Mesothelial cell of epicardium (in vitro differentiated cells): ENCODE measurements at places on chromosomes 3 and 15. TPM values are rescaled to one million over a fixed set of nuclear protein-coding genes. Genes with fewer than 3 reads are reported as not detected.

DNA sequence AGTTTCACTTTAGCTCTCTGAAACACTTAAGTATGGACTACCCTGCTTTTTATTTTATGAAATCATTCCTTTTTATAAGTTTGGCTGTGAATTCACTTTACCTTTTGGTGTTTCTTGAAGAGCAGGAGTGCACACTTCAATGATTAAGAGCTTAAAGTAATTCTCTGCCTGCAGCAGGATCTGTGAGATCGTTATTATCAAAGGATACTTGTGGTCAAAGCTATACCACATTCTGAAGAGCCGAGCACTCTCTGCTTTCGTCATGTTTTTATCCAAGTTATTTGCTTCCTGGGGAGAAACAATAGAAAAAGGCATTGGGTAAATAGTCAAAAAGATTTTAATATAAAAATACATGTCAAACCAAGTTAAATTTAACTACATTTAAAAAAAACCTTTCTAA, 243.7 kb downstream of the CHST2 start:
- no peak overlapping the region for H3K27ac ChIP-seq
- no peak overlapping the region for H3K4me3 ChIP-seq
- peaks cover 19% of the 10 kb centered on the region for H3K4me1 ChIP-seq
- no peaks in the 10 kb centered on the region for H3K36me3 ChIP-seq
- DNase-seq, result no peak
- no peaks in the 10 kb centered on the region for H3K27me3 ChIP-seq

DNA sequence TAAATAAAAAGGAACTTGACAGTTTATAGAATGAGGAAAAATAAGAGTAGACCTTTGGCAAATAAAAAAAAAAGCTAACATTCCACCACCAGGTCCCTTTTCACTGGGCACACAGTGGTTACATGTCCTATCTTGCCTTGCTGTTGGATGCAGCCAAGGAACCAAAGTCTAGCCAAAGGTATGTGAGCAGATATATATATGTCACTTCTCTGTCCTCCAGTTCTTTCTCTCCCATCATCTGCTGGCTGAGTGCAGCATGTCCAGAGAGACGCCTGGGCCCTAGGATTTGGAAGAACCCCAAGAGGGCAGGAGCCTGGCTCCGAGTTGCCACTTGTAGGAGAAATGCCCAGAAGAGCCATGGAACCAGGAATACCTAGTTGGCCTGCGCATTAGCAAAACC, 104.7 kb downstream of the SERPINI1 start:
- peaks cover 16% of the 10 kb centered on the region for H3K4me1 ChIP-seq
- DNase-seq, result no peak
- no peak overlapping the region for H3K4me3 ChIP-seq
- no peak overlapping the region for H3K27ac ChIP-seq
- H3K27me3 ChIP-seq, result no peaks in the 10 kb centered on the region
- no peaks in the 10 kb centered on the region for H3K36me3 ChIP-seq

- H3K4me3 ChIP-seq, result no peak overlapping the region
- no peak for DNase-seq
- H3K36me3 ChIP-seq, result peaks cover 5% of the 10 kb centered on the region
- H3K27me3 ChIP-seq, result no peaks in the 10 kb centered on the region
- H3K27ac ChIP-seq, result no peak overlapping the region
- peaks cover 9% of the 10 kb centered on the region for H3K4me1 ChIP-seq
Observed at GRCh38 chr3:17320266-17320665, 422.2 kb downstream of the TBC1D5 start.

GRCh38 chr3:108822123-108822897, at the start of gene TRAT1:
Gene TRAT1 (plus strand): TSS chr3:108822786. CDS start chr3:108822928, 142 bp downstream.
- H3K36me3 ChIP-seq, result no peaks in the 10 kb centered on the region
- no peaks in the 10 kb centered on the region for H3K4me1 ChIP-seq
- no peak within 1 kb of the TSS for H3K27ac ChIP-seq
- H3K4me3 ChIP-seq, result no peak within 1 kb of the TSS
- no peak for DNase-seq

- no peak for DNase-seq
- peak overlapping the region; percentile 51 for H3K27ac ChIP-seq
- H3K27me3 ChIP-seq, result no peaks in the 10 kb centered on the region
- H3K36me3 ChIP-seq, result no peaks in the 10 kb centered on the region
- H3K4me3 ChIP-seq, result no peak overlapping the region
Observed at GRCh38 chr3:193896419-193896818, 239.5 kb upstream of the HES1 start.

DNA sequence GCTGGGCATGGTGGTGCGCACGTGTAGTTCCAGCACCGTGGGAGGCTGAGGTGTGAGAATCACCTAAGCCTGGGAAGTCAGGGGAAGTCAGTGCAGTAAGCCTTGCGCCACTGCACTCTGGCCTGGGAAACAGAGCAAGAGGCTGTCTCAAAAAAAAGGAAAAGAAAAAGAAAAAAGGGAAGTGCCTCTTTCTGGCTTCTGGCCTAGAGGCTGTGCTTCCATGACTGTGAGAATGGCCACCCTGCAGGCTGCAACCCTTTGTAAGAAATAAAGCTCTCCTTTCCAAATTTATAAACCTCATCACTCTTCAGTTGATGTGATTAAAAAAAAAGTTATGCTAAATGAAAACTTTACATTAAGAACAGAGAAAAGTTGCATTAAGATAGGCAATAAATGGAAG, 774.3 kb downstream of the TUSC7 start:
- DNase-seq, result no peak
- no peak overlapping the region for H3K4me3 ChIP-seq
- H3K36me3 ChIP-seq, result no peaks in the 10 kb centered on the region

GRCh38 chr3:102544741-102545140, 109.9 kb downstream of the ZPLD1 start:
- H3K36me3 ChIP-seq, result no peaks in the 10 kb centered on the region
- no peak overlapping the region for H3K27ac ChIP-seq
- H3K4me3 ChIP-seq, result no peak overlapping the region
- no peak for DNase-seq
- no peaks in the 10 kb centered on the region for H3K4me1 ChIP-seq
- H3K27me3 ChIP-seq, result peaks cover 16% of the 10 kb centered on the region

DNA sequence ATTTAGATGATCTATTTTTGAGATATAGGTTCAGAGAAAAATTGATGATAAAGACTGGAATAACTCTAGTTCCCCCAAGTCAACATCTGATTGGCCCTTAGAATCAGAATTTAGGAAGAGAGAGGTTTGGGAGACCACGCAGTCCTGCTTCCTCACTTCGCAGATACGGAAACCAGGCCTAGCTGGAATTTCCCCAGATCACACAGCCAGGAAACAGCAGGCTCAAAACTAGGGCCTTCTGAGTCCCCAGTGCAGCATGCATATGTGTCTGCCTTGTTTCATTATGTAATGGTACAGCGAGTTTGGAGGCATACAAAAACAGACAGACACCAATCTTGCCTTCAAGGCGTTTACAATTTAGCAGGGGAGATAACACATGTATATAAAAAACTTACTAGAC, 177.1 kb upstream of the ICE2 start:
- H3K4me3 ChIP-seq, result no peak overlapping the region
- H3K36me3 ChIP-seq, result no peaks in the 10 kb centered on the region
- no peaks in the 10 kb centered on the region for H3K27me3 ChIP-seq
- no peak for DNase-seq
- H3K27ac ChIP-seq, result no peak overlapping the region
- peaks cover 18% of the 10 kb centered on the region for H3K4me1 ChIP-seq

DNA sequence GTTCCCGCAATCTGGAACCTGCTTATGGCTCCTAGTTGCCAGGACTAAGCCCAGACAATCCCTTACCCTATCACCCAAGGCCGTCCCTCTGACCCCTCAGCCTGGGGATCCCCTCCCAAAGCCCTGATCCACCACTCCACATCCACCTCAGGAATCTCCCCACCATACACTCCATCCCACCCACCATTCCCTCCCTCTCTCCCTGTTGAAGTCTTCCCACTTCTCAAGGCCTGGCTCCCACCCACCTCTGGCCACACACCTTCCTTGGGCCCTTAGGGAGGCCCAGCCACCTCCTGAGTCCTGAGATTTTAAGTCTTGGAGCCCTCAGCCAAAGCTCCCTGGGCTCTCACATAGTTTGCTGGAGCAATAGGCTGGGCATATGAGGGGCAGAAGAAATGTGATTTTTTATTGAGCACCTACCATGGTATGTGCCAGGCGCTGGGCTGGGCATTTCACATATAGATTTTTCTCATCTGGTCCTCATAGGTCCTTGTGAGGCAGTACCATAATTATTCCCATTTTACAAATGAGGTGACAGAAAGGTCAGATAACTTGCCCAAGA, 48.1 kb downstream of the HCN4 start:
- no peak overlapping the region for H3K4me3 ChIP-seq
- DNase-seq, result no peak
- peaks cover 19% of the 10 kb centered on the region for H3K27me3 ChIP-seq
- no peaks in the 10 kb centered on the region for H3K36me3 ChIP-seq

DNA sequence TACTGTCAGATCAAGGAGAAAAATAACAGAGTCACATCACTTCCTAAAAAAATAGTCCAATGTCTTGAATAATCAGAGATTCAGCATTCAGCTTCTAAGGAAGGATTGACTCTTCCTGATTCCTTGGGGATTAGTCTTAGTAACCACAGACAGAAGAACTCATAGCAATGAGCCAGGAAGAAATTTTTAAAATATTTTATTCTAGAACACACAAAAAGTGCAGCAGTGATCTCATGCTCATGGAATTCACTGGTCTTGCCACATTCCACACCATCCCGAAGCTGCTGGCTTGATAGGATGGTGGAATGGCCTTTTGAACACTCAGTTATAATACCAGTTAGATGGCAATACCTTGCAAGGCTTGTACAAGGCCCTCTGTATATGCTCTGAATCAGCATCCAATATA, 43.0 kb upstream of the ABI3BP start:
- no peaks in the 10 kb centered on the region for H3K36me3 ChIP-seq
- H3K4me1 ChIP-seq, result peaks cover 18% of the 10 kb centered on the region
- H3K4me3 ChIP-seq, result no peak overlapping the region

DNA sequence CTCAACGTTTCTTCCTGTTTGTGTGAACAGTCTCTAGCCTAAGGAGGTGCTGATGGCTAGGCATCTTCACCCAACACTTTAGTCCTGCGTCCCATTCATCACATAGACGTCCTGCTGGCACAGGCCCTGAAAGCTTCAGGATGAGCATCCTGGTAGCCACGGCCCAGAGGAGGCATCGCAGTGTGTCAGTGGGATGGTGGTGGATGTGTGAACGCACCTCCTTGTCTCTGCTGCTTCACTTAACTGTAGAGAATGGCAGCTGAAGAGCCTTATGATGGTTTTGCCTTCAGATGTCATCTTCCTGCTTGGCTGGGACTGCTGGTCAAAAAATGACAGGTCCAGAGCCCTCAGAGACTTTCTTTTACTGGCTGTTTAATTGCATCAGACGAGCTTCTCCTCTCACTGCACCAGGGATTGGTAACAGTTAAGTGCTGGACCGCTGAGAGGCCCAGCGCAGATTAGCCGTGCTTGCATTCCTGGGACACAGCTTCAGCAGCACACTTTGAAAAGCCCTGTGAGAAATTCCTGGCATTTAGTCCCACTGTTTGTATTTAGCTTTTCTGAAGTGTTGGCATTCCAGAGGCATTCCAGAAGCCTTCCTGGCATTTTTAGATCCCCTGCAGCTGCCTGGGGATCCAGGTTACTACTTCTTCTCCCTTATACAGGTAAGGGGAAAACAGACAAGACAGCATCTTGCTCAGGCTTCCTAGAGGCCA, 132.4 kb upstream of the PLXNA1 start:
- H3K36me3 ChIP-seq, result peaks cover 2% of the 10 kb centered on the region
- H3K4me3 ChIP-seq, result no peak overlapping the region
- H3K4me1 ChIP-seq, result peaks cover 36% of the 10 kb centered on the region
- DNase-seq, result no peak

DNA sequence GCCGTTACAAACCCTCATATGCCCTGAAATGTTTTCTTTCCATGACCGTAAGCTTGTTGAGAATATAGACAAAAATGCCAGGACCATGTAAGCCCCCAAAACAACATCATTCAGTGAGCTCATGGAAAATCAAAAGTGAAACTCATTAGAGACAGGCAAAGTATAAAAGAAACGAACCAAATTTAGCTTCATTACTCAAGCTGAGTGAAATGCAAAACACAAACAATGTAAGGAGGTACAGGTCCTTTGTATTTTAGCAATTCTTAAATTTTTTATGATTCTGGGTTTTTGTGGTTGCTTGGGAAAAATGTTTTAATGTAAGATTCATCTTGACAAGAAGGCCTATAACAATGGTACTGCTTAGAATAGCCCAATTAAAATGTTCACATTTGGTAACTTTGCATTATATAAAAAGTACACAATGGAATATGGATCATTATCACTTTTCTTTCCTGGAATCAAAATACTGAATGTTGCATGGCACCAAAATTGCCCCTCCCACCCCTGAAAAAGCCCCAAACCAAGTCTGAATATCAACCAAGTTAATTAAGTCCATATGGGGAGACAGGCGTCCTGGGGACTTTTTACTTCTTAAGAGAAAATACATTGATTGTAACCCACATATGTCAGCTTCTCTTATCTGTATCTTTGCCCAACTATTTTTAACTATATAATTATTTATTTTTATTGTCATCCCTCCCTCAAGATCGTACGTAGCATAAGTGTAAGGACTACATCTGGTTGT, 247.7 kb upstream of the CDIN1 start:
- H3K27ac ChIP-seq, result peak overlapping the region; percentile 90
- DNase-seq, result no peak
- no peaks in the 10 kb centered on the region for H3K27me3 ChIP-seq
- peaks cover 26% of the 10 kb centered on the region for H3K4me1 ChIP-seq

- H3K4me1 ChIP-seq, result no peaks in the 10 kb centered on the region
- no peaks in the 10 kb centered on the region for H3K27me3 ChIP-seq
- H3K27ac ChIP-seq, result no peak overlapping the region
- no peaks in the 10 kb centered on the region for H3K36me3 ChIP-seq
Observed at GRCh38 chr3:22704166-22704565, 499.0 kb upstream of the UBE2E2 start.

DNA sequence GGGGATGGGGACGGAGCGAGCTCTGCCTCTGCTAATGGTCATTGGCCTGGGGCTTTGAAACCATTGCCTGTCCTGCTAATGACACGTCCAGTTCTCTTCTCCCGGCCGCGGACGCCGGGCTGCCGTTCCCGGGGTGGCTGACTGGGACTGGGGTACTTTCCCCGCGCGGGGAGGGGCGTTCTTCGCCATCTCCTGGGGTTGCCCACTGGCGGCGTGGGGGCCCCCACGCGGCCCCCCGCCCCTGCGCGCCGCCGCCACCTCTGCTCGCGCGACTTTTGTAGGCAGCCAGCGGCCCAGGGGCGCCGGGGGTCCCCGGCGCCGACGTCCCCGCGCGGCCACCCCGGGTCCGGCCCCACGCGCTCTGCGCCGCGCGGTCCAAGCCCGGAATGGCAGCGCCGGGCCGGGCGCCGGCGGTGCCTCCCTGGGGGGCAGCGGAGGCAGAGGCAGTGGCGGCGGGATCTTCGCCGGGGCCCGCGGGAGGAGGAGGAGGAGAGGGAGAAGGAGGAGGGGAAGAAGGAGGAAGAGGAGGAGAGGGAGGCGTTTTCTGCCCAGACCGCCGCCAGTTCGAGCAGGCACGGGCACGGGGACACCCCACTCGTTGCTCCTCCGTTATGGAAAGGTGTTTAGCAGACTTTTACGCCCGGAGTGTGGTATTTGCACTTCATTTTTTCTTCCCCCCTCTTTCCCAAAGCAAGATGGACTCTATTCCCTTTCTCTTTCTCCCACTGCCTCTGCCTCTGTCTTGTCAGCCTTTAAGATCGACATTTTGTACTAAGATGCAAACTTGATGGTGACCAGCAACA, 2.3 kb downstream of the BBX start:
- DNase-seq, result peak; percentile 56
- peaks cover 21% of the 10 kb centered on the region for H3K4me1 ChIP-seq
- H3K27me3 ChIP-seq, result no peaks in the 10 kb centered on the region
- peak overlapping the region; percentile 99 for H3K27ac ChIP-seq

The NOX5 gene
- 0.07 to 0.20 TPM (median 0.14 TPM) in 3 replicates for total RNA-seq

The KIF9 gene
- 5.8 to 6.2 TPM (median 5.9 TPM) in 3 replicates for total RNA-seq

The CLDN11 gene
- 153 to 168 TPM (median 164 TPM) in 3 replicates for total RNA-seq

The FOXL2NB gene
- not detected in 3 replicates for total RNA-seq

The IGF1R gene
- 110 to 113 TPM (median 113 TPM) in 3 replicates for total RNA-seq

The NME9 gene
- total RNA-seq, result 0.34 to 1.1 TPM (median 0.44 TPM) in 3 replicates

The CCR8 gene
- not detected in 3 replicates for total RNA-seq

The CCDC54 gene
- not detected in 3 replicates for total RNA-seq

The SERPINI2 gene
- total RNA-seq, result not detected in 3 replicates

The RGMA gene
- 23.6 to 26.1 TPM (median 24.3 TPM) in 3 replicates for total RNA-seq

The GP5 gene
- 0.11 to 0.16 TPM in 2 of 3 replicates, not detected in the other for total RNA-seq

The HIGD1A gene
- 62.0 to 72.2 TPM (median 63.9 TPM) in 3 replicates for total RNA-seq
